Right renal pelvis (tissue), 4 donors: ENCODE measurements at places on chromosomes 7 and 10.

DNA sequence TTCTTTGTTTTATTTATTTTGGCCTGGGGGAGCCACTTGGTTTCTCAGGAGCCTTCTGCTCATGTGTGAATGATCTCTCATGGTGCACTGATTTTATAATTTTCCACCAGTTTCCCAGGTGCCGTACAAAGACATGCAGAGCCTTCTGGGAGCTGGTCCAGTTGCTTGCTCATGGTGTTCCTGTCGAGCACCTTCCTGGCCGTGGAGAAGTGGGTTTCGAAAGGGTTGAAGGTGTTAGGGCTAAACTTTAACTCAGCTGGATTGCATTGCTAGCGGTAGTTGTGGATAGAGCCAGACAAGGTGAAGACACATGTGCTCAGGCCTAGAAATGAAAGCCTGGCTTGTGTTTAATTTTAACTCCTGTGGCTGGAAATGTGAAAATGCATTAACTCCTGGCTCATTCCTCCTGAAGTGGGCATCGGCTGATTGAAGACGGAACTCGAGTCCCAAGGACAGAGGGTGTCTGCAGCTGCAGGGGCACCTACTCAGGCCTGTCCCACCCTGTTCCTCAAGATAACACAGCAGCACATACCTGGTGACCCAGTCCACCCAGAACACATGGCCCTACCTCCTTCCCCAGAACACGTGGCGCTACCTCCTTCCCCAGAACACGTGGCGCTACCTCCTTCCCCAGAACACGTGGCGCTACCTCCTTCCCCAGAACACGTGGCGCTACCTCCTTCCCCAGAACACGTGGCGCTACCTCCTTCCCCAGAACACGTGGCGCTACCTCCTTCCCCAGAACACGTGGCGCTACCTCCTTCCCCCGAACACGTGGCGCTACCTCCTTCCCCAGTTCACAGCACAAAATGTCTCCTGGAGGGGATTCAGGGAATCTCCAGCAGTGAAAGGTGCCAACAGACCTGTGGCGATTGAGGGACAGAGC is 133.2 kb downstream of the WDR37 start:
- no peak for DNase-seq

GRCh38 chr7:73809467-73809951 is 21.3 kb upstream of the CLDN4 start:
- DNase-seq, result no peak

GRCh38 chr10:132076578-132077081 is 10.9 kb downstream of the JAKMIP3 start:
- no peak for DNase-seq

DNA sequence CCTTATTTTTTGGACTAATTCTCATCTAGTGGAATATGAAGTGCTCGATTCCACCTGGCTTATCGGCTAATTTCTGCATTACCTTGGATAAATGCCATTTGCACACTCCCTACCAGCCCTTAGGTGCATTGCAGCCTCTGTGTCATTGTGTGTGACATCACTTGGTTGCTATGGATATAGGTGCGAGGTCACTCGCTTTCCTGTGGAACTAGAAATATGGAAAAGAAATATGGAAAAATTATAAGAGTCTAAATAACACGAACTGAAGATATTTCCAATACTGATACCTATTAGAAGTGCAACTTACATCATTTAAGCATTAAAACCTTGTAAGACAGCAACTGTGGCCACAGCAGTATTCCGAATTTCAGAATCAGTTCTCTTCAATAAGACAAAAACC is 2.0 kb downstream of the YWHAG start:
- DNase-seq, result no peak

DNA sequence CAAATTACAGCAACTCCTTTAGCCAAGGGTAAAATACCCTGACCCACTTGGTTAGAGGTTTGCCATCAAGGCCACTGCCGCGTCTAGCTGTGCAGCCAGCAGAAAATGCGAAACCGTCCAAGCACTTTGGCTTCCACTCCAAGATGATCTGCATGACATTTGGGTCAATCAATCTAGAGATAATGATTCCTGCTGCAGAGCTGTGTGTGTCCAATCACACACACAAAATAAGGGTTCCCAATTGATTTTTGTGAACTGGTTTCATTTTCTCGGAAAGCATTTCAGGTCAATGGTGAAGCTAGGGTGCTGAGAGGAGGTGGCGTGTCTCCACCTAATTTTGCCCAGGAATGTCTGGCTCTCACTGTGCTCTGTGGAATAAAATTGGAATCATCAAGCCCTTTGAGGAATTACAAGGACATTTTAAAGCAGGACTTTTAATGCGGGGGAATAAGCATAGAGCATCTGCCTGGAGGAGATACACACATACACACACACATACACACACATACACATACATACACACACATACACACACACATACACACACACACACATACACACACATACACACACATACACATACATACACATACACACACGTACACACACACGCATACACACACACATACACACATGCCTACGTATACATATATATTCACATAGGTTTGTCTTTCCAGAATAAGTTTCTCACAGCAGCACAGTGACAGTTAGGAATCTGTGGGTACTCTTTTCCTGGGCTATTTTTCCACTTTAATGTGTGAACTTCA is 59.5 kb downstream of the ACADSB start:
- DNase-seq, result no peak

- DNase-seq, result no peak
Observed at GRCh38 chr10:78852466-78853240, 216.1 kb upstream of the ZMIZ1 start.

- no peak for DNase-seq
Observed at GRCh38 chr7:56009695-56010094, 41.5 kb downstream of the PSPH start.

DNA sequence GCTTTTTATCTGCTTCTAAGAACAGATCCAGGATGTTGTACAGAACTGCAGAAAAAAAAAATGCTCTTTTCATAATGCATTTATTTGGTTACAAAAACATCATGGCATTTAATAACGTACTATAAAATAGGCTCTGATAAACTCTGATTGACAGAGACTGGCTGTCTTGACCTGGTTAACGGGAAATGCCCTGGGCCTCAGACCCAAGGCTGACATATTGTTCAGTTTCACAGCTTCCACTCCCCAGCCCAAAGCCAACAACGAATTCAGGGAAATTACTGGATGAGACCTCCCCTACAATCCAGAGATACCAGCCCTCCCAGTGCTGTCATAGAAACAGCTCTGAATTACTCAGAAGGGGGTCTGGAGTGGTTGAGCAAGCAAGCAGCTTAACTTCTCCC is 260.1 kb downstream of the CREB5 start:
- DNase-seq, result no peak

DNA sequence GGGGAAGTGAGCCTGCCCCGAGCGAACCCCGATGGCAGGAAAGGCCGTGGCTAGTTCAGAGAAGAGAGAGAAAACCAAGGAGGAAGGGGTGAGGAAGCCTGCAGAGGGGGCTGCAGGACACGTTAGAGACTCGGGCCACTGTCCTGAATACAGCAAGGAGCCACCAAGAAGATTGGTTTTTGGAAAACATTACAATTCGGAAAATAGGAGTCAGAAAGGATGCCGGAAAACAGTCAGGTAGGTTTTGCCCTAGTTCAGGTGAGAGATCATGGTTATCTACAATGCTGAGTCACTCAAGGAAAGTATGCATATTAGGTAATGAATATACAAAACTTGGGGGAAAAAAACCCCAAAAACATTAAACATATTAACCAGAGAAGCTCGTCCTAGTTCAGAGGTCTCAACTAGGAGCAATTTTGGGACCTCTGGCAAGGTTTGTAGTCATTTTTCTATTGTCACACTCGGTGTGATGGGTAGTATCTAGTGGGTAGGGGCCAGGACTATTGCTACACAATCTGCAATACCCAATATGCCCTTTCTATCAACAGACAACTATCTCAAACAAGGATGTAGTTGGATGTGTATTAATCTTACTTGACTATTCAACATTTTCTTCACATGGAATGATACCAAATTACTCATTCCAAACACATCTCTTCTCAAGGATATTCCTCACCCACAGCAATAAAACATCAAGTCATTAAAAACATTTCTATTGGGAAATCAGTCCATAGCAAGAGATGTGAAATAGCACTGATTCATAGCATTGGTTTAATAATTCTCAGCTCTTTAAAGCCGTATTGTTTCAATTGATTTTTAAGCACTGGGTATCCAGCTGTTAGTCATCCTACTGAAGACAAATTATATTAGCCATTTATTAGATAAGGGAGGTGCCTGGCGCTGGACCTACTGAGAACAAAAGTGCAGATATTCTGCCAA is 74.4 kb upstream of the RSU1 start:
- DNase-seq, result peak; percentile 21

- no peak for DNase-seq
Observed at GRCh38 chr7:139538881-139539635, 15.6 kb downstream of the CLEC2L start.

GRCh38 chr7:54292171-54292925 is 249.8 kb upstream of the VSTM2A start:
- no peak for DNase-seq

DNA sequence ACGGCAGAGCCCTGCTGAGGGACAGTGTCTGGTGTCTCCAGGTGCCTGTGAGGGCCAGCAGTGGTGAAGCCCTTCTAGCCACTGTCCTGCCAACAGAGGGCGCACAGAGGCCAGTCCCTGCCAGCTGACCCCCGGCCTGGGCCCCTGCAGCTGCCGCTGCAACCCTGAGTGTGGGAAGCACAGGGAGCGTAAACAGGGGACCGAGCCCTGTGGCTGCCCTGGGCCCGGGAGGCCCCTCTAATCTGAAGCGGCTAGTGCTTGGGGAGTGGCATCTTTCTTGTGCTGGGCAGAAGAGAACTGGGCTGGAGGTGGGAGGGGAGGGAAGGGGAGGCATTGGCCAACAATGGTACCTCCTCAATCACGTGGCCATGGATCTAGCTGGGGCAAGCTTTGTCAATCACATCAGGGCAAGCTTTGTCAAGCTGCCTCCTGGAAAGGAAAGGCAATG is 34.6 kb downstream of the TRIM8 start:
- DNase-seq, result no peak

DNA sequence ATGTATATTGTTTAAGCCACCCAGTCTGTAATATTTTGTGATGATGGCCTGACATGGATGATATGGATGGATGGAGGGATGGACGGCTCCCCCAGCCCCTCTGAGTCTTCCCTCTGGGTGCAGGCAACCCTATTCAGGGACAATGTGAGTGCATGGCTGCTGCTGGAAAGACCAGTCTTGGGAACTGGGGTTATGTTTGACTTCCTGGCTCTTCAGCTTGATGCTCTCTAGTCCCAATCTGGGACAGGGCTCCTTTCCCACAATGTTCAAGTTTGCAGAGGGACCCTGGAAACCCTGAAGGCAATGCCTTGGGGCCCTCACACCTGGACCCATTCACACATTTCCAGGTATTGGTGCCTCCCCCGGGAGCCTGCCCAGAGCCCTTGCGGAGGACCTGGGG is 52.3 kb upstream of the RET start:
- no peak for DNase-seq

GRCh38 chr10:117501460-117502035 is 41.0 kb upstream of the EMX2 start:
- no peak for DNase-seq

- DNase-seq, result no peak
Observed at GRCh38 chr10:110067960-110068770, 60.4 kb downstream of the ADD3 start.

DNA sequence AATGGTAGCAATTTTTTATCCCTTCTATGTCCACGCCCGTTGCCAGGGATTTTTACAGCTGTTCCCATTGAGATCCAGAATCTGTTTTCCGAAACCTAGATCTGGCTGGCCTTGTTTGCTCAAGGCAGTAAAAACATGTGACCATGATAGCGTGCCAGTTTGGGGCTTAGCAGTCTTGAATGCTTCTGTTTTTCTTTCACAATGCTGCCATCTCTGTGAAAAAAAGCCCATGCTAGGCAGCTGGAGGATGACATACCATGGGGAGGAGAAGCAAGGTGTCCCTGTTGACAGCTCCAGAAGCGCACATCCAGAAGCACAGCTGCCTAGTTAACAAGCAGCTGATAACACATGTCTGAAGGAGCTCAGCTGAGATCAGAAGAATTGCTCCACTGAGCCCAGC is 2.2 kb upstream of the ZNF92 start:
- DNase-seq, result no peak

DNA sequence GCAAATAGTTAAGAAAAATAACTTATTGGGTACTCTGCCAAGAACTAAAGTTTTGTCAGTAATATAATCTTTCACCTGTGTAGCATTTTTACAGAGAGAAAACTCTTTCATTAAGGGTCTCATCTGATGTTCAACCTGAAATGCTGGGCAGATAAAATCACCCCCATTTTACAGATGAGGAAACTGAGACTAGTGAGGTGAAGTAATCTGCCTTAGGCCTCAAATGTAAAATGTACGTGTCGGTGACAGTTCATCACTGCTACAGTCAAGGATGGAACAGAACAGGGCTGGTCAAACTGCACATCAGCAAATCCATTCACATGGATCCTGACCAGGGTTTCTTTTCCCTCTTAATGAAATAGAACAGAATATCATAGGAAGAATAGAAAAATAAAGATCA is 121.8 kb downstream of the RAPGEF5 start:
- DNase-seq, result no peak

GRCh38 chr10:24643679-24644209 is 79.9 kb downstream of the ARHGAP21 start:
- DNase-seq, result no peak
